ENCODE measurements at places on chromosomes 1 and 21.

- no peak for DNase-seq
Measured at GRCh38 chr1:239814306-239814881, 277.3 kb upstream of the FMN2 start.

DNA sequence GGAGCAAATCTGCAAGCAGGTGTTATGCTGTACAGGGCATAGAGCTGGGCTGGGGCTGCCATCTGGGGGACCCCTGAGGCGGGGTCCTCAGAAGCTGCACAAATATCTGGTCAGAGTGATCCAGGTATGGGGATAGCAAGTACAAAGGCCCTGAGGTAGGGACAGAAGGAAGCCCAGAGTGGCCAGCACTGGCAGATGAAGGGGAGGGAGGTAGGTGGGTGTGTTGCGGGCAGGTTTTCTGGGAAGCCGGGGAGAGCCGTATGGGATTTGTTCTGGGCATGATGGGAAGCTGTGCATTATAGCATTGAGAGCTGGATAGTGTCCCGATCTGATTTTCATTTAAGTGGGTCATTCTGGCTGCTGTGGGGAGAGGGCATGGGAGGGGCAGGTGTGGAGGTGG is 102.7 kb downstream of the ARHGEF10L start:
- no peak for DNase-seq

DNA sequence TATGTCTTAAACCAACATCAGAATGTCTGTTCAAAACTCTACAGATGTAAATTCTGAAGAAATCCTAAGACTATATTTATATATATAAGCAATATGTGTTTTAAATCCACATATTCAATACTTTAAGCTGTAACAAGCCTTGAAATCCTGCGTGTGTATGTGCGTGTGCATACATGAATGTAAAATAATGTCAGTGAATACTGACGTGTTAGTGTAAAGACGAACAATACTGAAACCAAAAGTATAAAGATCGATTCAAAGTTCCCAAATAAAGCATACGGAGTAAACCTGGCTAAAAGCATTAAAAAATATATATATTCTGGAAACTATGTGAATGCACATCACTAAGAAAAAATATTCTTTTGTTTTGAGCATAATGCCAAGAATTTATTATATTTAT is 668.6 kb upstream of the NCAM2 start:
- no peak for DNase-seq

DNA sequence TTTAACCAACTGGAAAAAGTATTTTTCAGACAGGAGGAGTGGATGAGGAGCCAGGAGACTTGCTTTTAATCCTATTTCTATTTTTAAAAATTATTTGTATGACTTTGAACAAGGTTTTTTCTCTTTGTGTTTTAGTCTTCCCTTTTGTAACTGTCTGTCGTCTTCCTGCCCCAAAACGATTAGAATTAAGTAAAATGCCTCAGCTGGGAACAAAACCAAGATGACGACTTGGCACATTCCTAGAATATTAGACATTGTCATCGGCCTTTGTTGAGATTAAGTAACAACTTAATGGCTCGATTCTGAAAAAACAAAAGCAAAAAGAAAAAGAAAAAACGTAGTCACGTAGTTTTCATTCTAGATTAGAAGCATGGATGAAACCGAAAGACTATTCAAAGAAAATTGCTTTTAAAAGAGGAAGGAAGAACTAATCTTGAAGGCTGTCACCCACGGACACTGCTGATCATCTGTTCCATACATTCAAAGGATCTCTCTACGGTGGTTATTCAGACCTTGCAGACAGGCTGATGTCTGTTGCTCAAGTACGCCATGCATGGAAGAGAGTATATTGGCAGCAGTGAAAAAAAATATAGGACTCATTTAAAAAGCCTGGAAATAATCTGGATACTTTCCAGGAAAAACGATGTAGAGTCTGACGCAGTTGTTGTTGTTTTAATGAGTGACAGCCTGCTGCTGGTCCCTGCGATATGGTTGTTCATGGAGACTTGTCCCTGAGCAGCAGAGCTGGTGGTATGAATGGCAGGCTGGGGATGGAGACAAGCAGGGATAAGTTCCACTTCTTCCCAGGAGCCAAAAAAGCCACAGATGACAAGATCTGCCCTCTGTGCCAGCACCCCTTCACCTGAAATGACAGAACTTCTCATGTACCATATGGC is 16.8 kb downstream of the GNG4 start:
- no peak for DNase-seq

DNA sequence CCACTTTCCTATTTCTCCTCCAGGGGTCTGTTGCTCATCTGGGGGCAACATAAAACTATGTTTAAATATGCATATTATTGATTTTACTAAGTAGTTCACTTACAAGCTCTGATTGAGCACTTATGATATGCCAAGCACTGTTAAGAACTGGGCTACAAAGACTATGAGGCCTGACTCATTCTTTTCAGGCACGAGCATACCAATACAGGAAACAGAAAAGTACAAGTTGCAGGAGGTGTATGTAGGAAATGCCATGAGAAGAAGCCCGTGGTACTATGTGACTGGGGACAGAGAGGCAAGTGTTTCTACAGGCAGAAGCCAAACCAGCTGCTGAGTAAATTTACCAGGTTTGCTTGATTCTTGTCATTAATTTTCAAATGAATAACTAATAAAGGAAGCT is 120.4 kb upstream of the PTGFR start:
- no peak for DNase-seq

DNA sequence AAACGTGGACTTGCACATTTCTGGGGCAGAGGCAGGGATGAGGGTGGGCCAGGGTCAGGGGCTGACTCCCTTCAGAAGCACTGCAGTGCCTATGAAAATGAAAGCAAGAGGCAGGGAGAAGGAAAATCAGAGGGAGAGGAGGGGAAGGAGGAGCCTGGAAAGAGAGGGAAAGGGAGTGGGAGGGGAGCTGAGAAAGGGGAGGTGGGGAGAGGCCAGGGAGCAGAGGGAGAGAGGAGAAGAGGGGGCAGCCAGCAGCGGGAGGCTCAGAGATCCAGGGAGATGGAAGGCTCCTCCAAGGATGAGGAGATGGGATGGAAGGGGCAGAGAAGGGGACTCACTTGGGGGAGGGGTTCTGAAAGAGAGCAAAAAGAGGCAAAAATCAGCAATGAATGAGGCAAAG is 96.3 kb upstream of the KLHDC7A start:
- DNase-seq = no peak

- no peak for DNase-seq
Measured at GRCh38 chr1:19668888-19669287, 4.2 kb downstream of the HTR6 start.

GRCh38 chr1:167369933-167370332 is 148.4 kb downstream of the CD247 start:
- no peak for DNase-seq

GRCh38 chr1:117416546-117417125 is 49.4 kb downstream of the MAN1A2 start:
- no peak for DNase-seq

DNA sequence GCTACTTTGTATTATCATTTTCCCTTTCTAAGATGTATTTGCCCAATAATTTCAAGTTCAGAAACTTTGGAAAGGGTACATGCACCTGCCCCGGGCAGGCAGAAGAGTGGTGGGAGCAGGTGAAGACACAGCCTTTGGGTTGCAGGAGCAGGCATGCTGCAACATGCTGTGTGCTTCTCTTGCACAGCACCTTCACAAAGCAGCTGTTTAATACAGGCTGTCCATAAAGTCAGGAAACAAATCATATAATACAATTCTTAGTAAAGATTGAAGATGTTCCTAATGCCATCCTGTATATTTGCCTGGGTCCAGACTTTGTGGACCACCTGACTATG is 182.9 kb downstream of the ZNF281 start:
- no peak for DNase-seq

- no peak for DNase-seq
Measured at GRCh38 chr1:202798792-202799331, 9.4 kb downstream of the KDM5B start.

DNA sequence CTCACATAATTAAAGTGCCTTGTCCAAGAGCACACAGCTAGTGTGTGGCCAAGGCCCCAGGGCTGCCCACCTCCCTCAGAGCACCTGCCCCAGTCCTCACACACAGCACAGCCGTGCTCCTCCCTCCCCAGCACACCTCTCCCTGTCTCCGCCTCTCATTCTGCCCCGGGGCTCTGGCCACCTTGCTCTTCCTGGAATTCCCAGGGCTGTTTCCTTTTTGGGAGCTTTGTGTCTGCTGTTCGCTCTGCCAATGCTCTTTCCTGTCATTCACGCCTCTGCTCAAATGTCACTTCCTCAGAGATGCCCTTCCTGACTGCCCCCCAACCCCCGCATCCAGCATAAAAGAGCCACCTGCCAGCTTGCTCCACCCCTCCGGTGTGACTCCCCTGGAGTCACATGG is 13.3 kb downstream of the SLC6A17 start:
- no peak for DNase-seq

GRCh38 chr21:46156678-46157077 is 1.3 kb upstream of the FTCD start:
- no peak for DNase-seq

DNA sequence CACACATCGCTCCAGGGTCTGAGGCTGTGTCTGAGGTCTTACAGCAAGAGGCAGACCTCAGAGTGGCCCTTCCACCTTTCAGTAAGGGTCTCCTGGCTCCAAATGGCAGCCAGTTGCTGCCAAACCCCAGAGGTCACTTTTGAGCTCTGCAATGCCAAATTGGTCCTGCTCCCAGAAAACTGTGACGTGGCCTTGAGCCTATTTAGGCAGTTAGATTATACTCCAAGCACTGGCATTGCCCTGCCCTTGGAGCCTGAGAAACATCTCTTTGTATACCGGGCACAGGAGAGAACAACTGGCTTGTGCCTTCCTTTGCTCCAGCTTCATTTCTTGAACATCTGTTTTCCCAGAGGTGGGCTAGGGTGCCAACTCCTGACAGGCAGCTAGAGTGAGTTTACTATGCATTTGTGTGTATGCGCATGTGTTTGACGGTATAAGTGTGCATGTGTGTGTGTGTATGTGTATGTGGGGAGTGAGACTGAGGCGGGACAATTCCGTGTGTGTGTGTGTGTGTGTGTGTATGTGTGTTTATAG is 134.5 kb downstream of the IER5 start:
- no peak for DNase-seq

- no peak for DNase-seq
Measured at GRCh38 chr1:38474738-38475623, 384.6 kb downstream of the RRAGC start.
